ENCODE measurements at places on chromosomes 7 and 10.
A peak's percentile ranks its signal among the peaks of the same experiment; 100 is the strongest.

GRCh38 chr10:3902809-3903410 is 117.9 kb upstream of the KLF6 start:
- no peak for DNase-seq

DNA sequence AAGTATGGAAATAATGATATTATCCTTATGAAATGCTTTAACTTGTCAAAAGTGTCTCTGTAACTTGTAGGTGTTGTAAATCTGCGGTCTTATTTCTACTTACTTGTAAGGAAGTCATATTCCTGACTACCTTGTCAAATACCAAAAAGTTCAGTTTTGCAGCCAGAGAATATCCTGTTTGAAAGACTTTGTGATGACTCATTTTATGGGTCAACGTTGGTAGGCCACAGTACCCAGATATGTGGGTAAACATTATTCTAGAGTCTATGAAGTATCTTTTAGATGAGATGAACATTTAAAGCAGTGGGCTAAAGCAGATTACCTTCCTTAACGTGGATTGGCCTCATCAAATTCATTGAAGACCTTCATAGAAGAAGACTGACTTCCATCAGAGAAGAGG is 195.3 kb downstream of the PPP1R9A start:
- no peak for DNase-seq

DNA sequence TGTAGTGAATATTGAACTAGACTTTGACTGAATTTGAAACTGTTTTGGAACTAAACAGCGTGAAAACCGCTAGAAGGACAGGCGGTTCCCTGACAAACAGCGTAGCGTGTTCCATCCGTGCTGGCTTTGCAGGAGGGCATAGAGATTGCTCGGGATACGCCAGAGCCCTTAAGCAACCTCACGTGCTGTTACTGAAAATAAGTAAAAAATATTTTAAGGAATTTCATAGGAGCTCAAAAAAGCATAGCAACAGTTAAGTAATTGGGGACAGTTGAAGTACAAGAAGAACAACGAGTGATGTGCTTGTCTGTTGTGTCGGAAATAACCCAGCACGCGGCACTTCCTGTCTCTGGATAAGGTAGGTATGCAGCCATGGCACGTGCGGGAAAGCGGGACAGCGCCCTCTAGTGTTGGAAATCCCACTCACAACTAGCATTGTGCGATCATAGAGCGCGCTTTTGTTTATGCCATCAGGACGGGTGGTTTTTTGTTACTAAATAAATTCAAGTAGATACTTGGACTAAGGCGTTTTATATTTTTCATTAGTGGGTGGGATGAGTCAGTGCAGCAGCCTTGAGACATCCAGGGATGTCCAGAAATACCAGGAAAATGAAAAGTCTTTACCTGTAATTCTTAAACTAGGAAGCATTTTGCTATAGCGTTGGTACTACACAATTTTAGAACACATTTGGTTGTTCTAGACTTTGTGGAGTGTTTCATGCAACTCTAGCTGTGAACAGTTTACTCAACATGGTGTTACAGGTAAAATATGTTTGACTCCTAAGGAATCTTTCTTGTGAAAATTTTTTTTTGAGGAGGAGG is 50.4 kb downstream of the DNAJB6 start:
- peak; percentile 47 for DNase-seq

DNA sequence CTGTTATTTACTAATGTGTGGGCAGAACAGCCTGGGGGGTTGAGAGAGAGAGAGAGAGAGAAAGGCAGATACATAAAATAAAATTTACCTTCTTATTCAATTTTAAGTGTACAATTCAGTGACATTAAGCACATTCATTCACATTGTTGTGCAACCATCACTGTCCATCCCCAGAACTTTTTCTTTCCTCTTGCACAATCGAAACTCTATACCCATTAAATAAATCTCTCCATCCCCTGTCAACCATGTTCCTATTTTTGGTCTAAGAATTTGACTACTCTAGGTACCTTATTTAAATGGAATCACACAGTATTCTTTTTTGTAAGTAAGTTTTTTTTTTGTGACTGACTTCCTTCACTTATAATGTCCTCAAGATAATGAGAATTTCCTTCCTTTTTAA is 181.6 kb downstream of the SND1 start:
- DNase-seq: no peak

DNA sequence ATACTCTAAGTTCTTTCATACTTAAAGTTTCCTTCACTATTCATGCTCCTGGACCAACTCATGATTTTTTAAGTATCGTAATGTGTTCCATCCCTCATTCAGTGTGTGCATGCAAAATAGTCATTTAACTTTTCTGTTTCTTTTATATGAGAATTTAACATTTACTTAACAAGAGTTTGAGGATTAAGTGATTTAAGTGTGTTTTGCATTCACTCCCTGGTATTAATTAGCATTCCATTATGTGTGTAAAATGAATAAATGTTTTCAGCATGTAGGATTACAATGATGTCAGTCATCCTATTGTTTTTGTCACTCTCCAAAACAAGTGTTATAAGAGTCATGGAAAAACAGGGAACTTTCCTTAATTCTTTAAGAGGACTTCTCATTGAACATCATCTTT is 457.7 kb downstream of the IPMK start:
- no peak for DNase-seq

DNA sequence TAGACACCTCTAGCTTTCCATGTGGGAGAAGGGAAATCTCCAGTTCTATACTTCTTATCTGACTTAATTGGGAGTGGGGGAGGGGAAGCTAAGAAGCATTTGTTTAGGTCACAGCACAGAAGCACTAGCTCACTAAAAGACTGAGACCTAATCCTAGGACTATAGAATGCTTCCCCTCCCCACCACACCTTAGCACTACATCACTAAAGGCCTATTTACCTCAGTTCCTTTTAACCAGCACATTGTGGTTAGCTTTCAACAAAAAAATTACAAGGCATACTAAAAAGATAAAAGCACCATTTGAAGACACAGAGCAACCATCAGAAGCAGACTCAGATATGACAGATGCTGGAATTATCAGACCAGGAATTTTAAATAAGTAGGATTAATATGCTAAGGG is 53.8 kb upstream of the ADRA2A start:
- DNase-seq: no peak

DNA sequence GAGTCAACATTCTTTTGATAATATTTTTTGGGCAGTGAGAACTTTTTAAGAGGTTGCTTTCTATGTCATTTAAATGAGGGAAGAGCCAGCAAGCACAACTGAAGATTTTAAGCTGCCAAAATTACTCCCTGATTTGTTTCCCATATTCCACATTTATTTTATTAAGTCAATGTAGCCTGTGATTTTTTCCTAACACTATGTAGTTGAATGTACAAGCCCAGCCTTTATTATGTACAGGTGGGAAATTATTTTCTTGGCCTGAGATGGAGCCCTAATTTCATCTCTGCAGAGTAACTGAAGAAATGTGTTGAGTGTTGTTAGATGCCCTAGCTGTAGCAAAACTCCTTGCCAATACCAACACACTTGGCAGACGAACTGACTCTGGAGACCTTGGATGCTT is 83.1 kb upstream of the MINDY3 start:
- no peak for DNase-seq

- DNase-seq: no peak
Observed at GRCh38 chr10:124668517-124669051, 75.6 kb downstream of the FAM53B start.

GRCh38 chr7:1348096-1348822 is 111.0 kb downstream of the MICALL2 start:
- DNase-seq: no peak

DNA sequence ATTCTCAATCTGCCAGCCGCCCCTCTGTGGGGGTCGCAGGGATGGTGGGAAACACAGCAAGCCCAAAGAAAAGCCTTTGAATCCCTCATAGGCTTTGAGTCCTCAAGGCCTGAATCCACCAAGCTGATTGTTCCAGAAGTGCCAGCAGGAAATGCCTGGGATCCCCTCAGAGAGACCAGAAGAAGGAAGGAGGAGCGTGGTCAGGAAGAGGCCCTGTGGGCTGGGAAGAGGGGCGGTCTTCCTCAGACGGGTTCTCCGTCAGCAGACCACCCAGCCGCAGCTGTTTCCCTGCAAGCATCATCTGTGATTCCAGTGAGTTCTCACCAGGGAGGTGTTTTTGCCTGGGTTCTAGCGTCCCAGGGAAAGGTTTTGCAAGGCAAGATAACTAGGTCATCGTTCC is 190.0 kb upstream of the KLF6 start:
- no peak for DNase-seq

DNA sequence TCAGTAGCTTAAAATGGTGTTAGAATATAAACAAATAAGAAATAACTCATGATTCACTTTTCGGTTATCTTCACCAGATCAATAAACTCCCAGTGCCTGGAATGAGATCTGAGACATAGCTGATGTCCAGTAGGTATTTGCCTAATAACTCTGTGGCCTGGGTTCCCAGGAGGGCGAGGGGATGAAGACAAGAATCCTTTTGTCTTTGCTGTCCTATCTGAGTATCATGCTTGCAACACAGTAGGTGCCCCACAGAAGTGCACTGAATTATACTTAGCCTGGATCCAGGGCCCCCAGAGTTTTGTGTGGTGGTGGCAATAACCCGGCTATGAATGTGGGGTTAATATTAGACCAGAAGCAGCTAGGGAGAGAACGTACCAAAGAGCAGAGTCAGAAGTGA is 350.1 kb upstream of the AOAH start:
- no peak for DNase-seq

- DNase-seq: no peak
Observed at GRCh38 chr10:80265740-80266512, 23.5 kb downstream of the MAT1A start.

- no peak for DNase-seq
Observed at GRCh38 chr10:86636311-86636710, 18.0 kb upstream of the OPN4 start.

DNA sequence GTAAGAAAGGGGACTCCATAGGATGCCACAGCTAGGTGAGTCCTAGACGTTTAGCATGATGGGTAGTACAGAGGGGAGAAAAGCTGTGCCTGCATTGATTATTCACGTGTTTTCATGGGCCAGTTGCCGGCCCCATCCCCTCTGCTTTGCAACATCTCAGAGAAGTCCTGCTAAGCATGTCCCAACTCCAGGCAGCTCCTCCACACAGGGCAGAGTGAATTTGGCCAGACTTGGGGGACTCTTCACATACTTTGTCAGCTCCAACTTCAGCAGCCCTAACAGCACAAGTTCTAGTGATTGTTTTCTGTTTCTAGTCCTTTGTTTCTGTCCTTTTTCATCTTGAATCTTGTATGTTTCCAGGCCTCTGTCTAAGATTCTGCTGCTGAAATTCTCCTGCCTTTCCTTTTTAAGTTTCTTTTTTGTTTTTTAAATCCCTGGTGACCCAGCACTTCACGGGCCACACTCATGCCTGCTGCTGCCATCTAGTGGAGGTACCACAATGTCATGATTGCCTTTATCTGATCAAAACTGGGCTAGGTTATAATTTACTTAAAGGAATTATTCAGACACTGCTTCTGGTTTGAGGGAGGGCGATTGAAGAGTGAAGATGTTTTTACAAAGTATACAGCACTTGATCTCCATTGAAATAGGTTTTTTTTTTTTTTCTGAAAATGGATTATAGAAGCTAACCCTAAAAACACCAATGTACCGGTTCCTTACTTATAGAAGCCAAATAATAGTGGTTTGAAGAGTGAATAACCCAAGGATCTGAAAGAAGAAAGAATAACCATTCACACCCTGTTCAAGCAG is 276.9 kb downstream of the CSTF2T start:
- DNase-seq: peak; percentile 8

GRCh38 chr7:73876361-73876760 is 15.4 kb downstream of the TMEM270 start:
- DNase-seq: no peak

GRCh38 chr7:69898189-69898588 is 299.9 kb downstream of the AUTS2 start:
- DNase-seq: peak; percentile 76

GRCh38 chr10:123909866-123910265 is 18.3 kb upstream of the CPXM2 start:
- no peak for DNase-seq

- DNase-seq: no peak
Observed at GRCh38 chr10:123766012-123766411, 99.9 kb downstream of the GPR26 start.

DNA sequence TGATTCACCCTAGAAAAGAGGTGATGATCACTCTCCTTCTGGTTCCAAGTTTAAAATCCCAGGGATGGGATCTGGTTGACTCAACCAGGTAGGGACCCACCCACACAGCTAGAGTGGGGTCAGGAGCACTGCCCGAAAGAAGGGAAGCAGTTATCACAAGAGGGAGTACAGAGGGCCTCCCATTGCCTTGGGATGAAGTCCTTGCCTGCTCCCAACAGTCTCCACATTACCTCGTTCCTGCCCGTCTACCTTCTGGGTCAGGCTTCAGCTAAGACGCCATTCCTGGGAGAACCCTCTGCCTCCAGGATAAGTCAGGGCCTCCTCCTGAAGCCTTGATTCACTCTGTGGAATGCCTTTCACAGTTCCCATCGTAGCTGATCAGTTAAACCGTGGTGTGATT is 23.8 kb downstream of the ZMIZ2 start:
- DNase-seq: no peak

- no peak for DNase-seq
Observed at GRCh38 chr7:4020086-4020485, 662.0 kb upstream of the FOXK1 start.

- DNase-seq: no peak
Observed at GRCh38 chr10:102645388-102645740, 1.1 kb downstream of the TRIM8 start.

DNA sequence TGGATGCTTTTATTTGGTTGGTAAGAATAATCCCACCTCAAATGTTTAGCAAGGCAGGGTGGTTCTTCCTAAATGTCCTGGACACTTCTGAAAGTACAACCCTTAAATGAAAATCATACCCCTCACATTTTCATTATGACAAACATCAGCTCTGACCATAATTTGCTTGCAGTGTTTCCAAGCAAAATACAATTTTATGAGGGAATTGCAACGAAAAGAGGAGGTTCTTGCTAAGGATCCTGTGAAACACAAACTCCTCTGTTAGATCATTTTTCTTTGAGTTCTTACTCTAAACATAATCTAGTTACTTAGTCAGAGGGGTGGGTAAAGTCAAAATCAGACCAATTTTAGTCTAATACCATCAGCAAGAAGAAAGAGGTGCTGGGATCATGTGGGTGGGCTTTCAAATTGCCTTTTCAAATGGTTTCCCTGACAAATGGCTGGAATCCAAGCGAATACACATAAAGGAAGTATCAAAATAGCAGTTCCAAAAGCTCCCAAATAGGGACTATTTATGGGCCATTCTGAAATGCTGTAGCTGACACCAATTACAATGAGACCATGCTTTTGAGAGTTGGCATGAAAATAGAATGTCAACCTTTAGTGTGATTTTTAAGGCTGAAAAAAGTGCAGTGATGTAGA is 164.9 kb upstream of the INHBA start:
- DNase-seq: no peak
